ENCODE measurements at places on chromosomes 5 and 9. TPM values are rescaled to one million over a fixed set of nuclear protein-coding genes. Genes with fewer than 3 reads are reported as not detected.

Gene DNM1
- total RNA-seq: 36.1 TPM

Gene ANKRD34B
- total RNA-seq: not detected

Gene SLC45A2
- not detected for total RNA-seq

Gene PRDM9
- total RNA-seq: not detected

Gene FST
- 52.5 TPM for total RNA-seq

Gene MAP1B
- total RNA-seq: 124 TPM

Gene MARVELD2
- 2.3 TPM for total RNA-seq

Data from fibroblast of villous mesenchyme (primary cell).